ENCODE measurements at places on chromosomes 3 and 15. TPM values are rescaled to one million over a fixed set of nuclear protein-coding genes. Genes with fewer than 3 reads are reported as not detected.

COPG1 gene
- 223 TPM for total RNA-seq

ZNF660 gene
- 1.5 TPM for total RNA-seq

ZFAND6 gene
- 86.4 TPM for total RNA-seq

ITIH1 gene
- total RNA-seq: not detected

CXCR6 gene
- not detected for total RNA-seq

P2RY14 gene
- not detected for total RNA-seq

PAQR9 gene
- not detected for total RNA-seq

THAP10 gene
- 7.1 TPM for total RNA-seq

FILIP1L gene
- 12.6 TPM for total RNA-seq

POLQ gene
- 4.7 TPM for total RNA-seq

TERC gene
- 92.2 TPM for total RNA-seq

TLE3 gene
- total RNA-seq: 29.9 TPM

PEX11A gene
- total RNA-seq: 4.9 TPM

ACTRT3 gene
- 3.7 TPM for total RNA-seq

APOD gene
- total RNA-seq: 1.0 TPM

ATP13A5 gene
- total RNA-seq: not detected

TIMP4 gene
- 11.3 TPM for total RNA-seq

KCNMB2 gene
- under 0.01 TPM for total RNA-seq

AP3B2 gene
- total RNA-seq: 0.15 TPM

TMEM40 gene
- not detected for total RNA-seq

TMIE gene
- not detected for total RNA-seq

TMEM39A gene
- total RNA-seq: 33.3 TPM

GASK1A gene
- total RNA-seq: 1.2 TPM

TMPRSS7 gene
- not detected for total RNA-seq

DNAJC17 gene
- 60.5 TPM for total RNA-seq

ANKDD1A gene
- total RNA-seq: 2.7 TPM

VPS39 gene
- total RNA-seq: 30.9 TPM

ZPLD1 gene
- total RNA-seq: not detected

PRSS50 gene
- not detected for total RNA-seq
